ENCODE measurements at places on chromosomes 3 and 15.

- no peak for DNase-seq
Observed at GRCh38 chr3:61015859-61016258, 235.4 kb downstream of the FHIT start.

- no peak for DNase-seq
Observed at GRCh38 chr15:55005679-55006078, 191.1 kb downstream of the RSL24D1 start.

GRCh38 chr15:90675464-90675863 is 41.7 kb upstream of the BLM start:
- no peak for DNase-seq

DNA sequence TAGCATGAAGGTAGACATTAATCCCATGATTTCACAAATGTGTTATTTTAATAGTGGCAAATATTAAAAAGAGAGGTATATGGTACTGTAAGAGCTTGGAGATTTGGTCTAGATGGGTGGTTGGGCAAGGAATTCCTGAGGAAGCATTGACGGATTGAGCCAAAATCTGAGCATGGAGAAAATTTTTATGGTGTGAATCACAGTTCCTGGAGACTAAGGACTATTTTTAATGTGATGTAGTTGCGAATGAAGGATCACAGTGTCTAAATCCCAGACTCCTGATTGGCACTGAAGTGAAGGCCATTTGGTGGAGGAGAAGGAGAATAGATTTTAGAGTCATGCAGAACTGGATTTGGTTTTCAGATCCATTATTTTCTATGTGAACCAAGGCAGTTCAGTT is 188.7 kb upstream of the FEZF2 start:
- DNase-seq = no peak

DNA sequence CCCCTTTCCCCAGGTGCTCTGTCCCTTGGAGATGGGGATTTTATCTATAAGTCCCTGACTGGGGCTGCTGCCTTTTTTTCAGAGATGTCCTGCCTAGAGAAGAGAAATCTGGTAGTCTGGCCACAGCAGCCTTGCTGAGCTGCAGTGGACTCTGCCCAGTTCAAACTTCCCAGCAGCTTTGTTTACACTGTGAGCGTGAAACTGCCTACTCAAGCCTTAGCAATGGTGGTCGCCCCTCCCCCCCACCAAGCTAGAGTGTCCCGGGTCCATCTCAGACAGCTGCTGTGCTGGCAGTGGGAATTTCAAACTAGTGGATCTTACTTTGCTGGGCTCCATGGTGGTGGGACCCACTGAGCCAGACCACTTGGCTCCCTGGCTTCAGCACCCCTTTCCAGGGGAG is 38.9 kb downstream of the TMEM266 start:
- no peak for DNase-seq

DNA sequence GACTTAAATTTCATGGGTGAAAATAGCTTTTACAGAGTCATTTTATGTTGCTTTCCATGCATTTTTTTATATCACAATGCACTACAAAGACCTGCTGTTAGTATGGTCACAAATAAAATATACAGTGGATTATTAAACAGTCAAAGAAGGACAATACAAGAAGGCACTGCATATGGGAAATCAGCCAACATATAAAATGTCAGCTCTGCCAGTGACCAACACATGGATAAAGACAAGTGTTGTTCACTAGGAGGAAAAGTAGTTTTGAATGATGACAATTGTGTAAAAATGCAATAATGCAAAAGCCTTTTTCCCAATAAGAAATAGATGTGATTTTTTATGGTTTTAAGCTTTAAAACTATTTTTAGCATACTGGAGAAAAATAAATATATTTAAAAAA is 425.3 kb upstream of the CBLB start:
- DNase-seq = no peak

GRCh38 chr3:112775011-112775742 is 71.5 kb downstream of the CD200R1L start:
- DNase-seq = no peak

DNA sequence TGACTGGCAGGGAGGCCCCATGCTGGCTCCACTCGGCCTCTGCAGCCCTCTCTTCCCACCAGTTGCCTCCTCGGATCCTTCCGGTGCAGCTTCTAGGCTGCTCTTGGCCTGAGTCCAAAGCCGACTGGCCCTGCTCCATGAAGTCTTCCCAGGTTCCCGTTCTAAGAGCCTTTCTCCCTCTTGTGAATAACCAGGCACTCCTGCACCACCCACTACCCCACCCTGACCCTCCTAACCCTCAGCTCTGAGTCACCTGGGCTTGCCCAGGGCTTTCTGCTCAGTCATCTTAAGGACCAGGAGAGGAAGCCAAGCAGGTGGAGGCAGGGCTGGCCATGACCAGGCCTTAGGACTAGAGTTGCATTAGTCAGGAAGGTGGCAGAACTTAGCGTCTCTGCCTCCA is 28.1 kb upstream of the CNBP start:
- DNase-seq = no peak

DNA sequence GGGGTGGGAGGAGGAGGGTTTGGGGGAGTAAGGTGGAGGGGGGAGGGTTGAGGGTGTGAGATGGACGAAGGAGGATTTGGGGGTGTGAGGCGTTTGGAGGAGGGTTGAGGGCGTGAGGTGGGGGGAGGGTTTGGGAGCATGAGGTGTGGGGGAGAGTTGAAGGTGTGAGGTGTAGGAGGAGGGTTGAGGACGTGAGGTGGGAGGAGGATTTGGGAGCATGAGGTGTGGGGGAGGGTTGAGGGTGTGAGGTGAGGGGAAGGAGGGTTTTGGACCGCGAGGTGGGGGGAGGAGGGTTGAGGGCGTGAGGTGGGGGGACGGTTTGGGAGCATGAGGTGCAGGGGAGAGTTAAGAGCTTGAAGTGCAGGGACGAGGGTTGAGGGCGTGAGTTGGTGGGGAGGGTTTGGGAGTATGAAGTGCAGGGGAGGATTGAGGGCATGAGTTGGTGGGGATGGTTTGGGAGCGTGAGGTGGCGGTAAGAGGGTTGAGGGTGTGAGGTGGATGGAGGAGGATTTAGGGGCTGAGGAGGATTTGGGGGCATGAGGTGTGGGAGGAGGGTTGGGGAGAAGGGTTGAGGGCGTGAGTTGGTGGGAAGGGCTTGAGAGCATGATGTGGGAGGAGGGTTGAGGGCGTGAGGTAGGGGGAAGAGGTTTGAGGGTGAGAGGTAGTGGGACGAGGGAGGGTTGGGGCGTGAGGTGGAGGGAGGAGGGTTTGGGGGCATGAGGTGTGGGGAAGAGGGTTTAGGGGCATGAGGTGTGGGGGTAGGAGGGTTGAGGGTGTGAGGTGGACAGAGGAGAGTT is 1.2 kb downstream of the MLF1 start:
- DNase-seq = no peak

GRCh38 chr3:189567322-189567721 is 63.9 kb upstream of the TP63 start:
- no peak for DNase-seq

DNA sequence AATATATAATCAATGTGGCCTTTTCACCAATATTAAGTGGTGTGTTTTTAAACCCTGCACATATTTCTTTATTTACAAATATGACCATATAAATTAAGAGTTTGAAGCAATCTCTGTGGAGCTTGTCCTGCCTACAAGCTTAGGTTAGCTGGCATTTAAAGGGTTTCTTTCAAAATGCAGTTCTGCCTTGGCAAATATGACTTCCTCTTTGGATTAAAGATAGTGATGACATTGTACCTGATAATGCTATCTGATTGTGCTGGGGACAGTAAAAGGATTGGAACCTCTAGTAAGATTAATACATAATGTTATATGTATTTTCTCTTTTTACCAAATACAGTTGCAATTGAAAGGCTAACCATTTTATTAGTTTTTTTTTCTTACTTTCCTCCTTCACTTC is 249.1 kb downstream of the OTOL1 start:
- DNase-seq = no peak

GRCh38 chr15:75215107-75216004 is 13.7 kb downstream of the C15orf39 start:
- DNase-seq = no peak

DNA sequence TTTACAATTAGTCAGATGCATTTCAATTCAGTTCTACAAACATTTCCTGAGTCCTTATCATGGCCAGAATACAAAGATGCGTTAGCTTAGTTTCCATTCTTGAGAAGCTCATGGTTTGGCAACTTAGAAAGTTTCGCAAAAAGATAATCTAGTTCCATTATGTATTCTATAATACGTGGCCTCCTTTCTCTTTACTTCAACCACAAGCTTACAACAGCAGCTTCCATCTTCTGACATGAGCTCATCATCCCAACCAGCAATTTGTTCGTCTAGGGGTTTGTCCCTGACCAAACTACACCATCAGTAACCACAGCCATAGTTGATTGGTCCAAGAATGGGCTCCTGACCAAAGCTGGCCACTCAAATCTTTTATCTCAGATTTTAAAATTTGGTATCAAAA is 267.6 kb upstream of the TBC1D5 start:
- no peak for DNase-seq
